NCI-H460 (cell line): ENCODE measurements at places on chromosomes 3 and 15. TPM values are rescaled to one million over a fixed set of nuclear protein-coding genes. Genes with fewer than 3 reads are reported as not detected.

DNA sequence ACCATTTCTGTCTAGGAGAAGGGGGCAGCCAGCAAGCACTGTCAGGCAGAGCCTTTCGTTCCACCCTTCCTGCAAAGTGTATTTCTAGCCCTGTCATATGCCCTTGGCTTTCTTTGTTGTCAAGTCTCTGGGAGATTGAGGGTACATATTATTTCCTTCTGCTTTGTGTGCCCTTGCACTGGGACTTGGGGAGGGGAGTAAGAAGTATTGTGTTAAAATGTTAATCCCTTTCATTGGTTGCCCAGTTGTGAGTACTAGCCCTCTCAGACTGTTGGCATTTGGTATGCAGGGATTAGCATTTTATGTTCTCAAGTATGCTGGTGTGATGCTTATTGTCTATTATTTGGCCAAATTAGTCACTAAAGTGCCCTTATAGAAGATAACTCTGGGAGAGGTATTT, 63.9 kb downstream of the RBM6 start:
- DNase-seq, result no peak

The ZNF620 gene
- 2.2 and 5.1 TPM in 2 replicates for total RNA-seq

The ACAA1 gene
- total RNA-seq, result 8.0 and 13.5 TPM in 2 replicates

DNA sequence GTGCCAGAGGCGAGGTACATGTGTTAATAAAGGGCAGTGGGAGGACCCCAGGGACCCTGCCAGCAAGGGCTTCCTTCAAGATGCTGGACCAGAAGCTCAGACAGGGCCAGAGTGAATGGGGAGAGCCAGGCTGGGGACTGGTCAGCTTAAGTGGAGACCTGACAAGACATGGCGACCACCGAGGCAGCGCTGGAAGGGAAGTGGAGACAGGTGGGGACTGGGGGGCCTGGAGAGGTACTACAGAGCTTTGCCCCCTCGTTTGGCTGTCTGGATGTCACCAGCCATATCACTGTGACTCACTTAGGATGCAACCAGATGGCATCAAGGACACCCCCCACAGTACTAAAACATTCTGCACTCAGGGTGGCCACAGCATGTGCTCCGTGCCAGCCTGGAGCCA, 97.9 kb downstream of the ADCY5 start:
- no peak for DNase-seq

GRCh38 chr3:62835554-62836236, 39.5 kb downstream of the CADPS start:
- no peak for DNase-seq
